NCI-H1417 treated with DMSO at 0.1 percent for 48 hours (cell line): ENCODE measurements at places on chromosomes 7 and 10.

DNA sequence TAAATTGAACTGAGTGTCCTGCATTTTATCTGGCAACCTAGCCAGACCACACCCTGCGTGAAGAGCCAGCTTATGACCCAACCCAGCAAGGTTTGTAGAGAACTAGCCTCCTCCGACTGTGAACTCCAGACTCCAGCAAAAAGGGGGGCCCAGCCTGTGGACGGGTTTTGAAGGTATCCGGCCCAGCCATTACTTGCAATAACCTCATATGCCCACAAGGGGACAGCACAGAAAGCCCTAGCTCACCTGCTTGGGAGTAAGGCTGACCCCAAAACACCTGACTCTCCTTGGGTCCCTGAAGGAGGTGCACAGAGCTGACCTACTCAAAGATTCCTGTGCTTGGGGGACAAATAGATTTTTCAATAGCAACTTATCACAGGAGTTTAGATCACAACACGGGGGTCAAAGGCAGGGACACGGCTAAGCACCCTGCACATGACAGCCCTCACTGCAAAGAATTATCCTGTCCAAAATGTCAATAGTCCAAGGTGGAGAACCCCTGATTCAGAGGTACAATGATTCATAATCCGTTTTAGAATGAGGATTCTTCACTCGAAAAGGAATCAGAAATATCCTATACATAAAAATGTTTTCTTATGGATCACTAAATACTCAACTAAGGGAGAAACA, 4.6 kb downstream of the TRPV6 start:
- DNase-seq = no peak

GRCh38 chr7:83861-84632, 108.3 kb upstream of the FAM20C start:
- DNase-seq = no peak

- no peak for DNase-seq
Observed at GRCh38 chr10:93440591-93441091, 41.5 kb downstream of the MYOF start.

GRCh38 chr10:74827045-74827441, 643 bp downstream of the KAT6B start:
- no peak for DNase-seq

DNA sequence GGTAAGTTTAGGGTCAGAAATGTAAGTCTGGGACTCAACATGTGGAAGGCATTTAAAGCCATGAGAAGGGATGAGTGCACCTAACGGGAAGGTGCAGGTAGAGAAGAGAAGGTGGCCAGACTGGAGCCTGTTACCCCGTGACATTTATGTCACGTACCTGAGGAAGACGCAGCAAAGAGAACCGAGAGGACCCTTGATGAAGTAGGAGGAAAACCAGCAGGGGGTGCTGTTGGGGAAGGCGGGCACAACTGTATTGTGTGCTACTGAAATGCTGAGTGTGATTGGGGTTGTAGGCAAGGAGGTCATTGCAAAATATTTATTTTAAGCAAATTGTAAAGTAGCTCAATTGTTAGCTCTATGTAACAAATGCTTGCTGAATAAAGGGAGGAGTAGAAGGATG, 338.2 kb upstream of the PRKCQ start:
- DNase-seq = no peak

GRCh38 chr7:150368096-150368883, at the start of gene REPIN1:
REPIN1 (plus strand) TSS chr7:150368822; CDS start chr7:150369712, 890 bp downstream.
- DNase-seq = peak; percentile 64

DNA sequence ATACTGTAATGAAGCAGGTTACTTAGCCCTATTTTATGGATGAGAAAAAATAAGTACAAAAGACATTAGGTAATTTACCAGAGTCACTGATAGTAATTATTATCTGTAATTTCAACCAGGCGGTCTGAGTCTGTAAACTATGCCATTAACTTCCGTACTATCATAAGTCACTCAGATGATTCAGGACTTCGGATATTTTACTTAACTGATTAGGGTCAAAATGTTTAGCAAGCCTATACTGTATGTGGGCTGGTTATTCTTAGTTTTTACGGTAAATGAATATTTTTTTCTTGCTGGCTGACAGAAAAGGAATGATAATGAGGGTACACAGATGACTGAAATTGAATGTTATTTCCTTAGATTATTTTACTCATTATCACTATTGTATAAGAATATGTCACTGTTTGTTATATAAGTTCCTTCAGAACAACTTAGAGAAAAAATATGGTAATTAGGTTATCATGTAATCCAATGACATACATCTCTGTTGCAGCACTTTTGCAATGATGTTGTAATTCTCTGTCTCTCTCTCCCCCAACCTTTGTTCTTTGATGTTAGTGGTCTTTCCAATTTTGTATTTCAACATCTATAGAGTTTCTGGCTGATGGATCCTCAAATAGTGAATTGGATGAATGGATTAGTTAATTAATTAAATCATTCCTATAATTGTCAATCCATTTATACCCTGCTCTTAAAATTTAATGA, 165.6 kb downstream of the ZEB1 start:
- DNase-seq = no peak
